ENCODE measurements at places on chromosomes 5 and 9.

GRCh38 chr5:100852988-100853449, 50.1 kb downstream of the ST8SIA4 start:
- DNase-seq, result peak; percentile 86

- no peak for DNase-seq
Measured at GRCh38 chr9:96177005-96177718, 124.8 kb downstream of the HSD17B3 start.

DNA sequence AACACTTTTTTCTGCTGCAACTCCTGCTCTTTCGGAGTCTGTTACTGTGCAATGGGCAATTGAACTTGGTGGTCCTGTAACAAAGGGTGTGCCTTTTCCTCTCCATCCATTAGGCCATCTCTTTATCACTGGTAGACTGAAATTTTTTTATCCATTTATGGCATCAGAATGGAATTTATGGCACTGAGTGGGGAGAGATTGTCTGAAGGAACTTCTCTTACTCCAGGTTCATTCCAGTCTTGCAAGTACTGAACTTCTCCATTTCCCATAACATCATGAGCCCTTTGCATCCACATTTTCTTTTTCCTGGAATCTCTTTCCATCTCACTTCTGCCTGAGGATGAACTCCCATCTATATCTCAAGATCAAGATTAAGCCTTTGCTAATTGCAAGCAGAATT, 10.0 kb downstream of the SLC46A2 start:
- DNase-seq, result no peak

DNA sequence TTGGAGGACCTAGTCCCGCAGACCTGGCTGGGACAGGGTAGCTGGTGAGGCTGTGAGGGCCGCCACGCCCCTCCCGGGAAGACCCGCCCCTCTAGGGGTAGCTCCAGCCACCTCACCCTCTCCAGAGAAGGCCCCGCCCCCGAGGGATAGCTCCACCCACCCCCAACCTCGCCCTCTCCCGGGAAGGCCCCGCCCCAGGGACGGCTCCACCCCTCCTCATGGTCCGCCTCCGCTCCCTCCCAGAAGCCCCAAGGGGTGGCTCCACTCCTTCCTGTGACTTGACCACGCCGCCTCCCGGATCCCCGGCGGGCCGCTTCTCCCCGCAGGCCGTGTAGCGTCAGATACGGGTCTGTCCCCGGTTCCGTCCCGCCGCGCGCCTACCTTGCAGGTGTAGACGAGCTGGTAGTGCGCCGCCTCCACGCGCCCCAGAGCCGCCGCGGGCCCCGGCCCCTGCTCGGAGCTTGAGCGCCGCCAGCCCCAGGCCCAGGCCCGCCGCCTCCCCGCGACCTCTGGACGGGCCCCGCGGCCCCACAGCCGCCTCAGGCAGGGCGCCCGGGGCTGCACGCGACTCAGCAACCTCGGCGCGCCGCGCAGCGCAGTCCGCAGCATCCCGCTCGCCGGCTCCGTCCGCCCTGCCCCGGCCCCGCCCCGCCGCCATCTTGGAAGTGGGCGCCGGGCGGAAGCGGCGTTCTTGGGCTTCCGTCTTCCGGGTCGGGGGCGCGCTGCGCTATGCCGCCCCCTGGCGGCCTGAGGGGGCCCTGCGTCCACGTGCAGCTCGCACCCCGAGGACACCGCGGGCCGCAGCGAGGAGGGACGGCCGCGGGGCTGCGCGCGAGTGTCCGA, at the start of gene DNLZ:
TSS of gene DNLZ (minus strand) at position 639 of the 843 bp plus-strand sequence. CDS start at position 609, 30 bp downstream.
- DNase-seq, result peak; percentile 96
